ENCODE measurements at places on chromosomes 2 and 18. TPM values are rescaled to one million over a fixed set of nuclear protein-coding genes. Genes with fewer than 3 reads are reported as not detected.

GRCh38 chr2:47033102-47033880 is 117.7 kb upstream of the MCFD2 start:
- H3K36me3 ChIP-seq = peaks cover 50% of the 10 kb centered on the region
- peaks cover 65% of the 10 kb centered on the region for H3K4me1 ChIP-seq
- DNase-seq = no peak
- H3K4me3 ChIP-seq = no peak overlapping the region

GRCh38 chr2:32264422-32265105 is at the start of gene NLRC4:
Gene NLRC4, minus strand, starts transcription at chr2:32264886. Its CDS starts 8,111 bp downstream, at chr2:32256775.
- H3K4me1 ChIP-seq = no peaks in the 10 kb centered on the region
- H3K36me3 ChIP-seq = no peaks in the 10 kb centered on the region
- H3K27ac ChIP-seq = no peak within 1 kb of the TSS
- no peaks in the 10 kb centered on the region for H3K27me3 ChIP-seq
- no peak within 1 kb of the TSS for H3K4me3 ChIP-seq

DNA sequence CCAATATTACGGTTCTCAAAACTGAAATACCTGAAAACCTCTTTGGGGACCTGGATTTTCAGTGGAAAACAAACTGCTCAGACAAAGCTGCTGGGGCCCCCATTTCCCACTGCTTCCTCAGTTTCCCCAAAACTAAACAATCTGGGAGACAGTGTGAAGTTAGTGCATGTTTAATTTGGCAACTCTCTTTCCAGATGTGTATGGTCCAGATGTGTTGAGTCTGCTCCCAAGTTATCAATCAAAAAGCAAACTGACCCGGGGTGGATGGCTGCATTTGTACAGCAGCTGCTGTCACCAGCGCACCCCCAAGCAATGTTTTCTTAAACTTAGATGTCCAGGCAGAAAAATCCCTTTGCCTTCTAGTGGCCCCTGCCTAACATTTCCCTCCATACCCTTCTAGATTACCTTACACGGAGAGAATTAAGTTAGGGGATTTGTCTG is 136.9 kb downstream of the COPS8 start:
- no peak for DNase-seq
- no peak overlapping the region for H3K4me3 ChIP-seq
- no peaks in the 10 kb centered on the region for H3K36me3 ChIP-seq
- H3K27ac ChIP-seq = peak overlapping the region; percentile 92

Gene HK2
- 7.1 TPM for total RNA-seq

Gene CHCHD5
- 4.9 TPM for total RNA-seq

Data from SJSA1 (cell line).